Hepatic stellate cell (primary cell): ENCODE measurements at places on chromosomes 5 and 9.

- no peak for DNase-seq
Observed at GRCh38 chr9:99628285-99628684, 193.4 kb upstream of the NR4A3 start.

DNA sequence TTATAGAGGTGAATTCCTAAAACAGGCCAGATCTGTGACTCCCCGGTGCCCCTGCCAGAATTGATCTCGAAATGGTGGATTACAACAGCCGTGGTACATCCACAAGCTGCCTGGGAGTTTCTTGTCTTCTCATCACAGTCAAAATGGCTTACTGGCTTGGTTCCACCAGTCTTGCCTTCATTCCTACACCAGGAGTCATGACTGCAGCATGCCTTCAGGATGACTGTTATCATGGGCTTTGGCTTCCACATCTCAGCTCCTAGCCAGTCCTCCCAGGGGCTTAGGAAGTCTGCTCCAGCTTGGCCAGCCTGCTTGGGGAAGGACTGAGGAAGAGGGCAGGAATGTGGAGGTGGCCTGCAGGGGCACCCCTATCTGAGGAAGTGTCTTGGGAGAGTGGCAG is 132.9 kb upstream of the NR3C1 start:
- peak; percentile 77 for DNase-seq

DNA sequence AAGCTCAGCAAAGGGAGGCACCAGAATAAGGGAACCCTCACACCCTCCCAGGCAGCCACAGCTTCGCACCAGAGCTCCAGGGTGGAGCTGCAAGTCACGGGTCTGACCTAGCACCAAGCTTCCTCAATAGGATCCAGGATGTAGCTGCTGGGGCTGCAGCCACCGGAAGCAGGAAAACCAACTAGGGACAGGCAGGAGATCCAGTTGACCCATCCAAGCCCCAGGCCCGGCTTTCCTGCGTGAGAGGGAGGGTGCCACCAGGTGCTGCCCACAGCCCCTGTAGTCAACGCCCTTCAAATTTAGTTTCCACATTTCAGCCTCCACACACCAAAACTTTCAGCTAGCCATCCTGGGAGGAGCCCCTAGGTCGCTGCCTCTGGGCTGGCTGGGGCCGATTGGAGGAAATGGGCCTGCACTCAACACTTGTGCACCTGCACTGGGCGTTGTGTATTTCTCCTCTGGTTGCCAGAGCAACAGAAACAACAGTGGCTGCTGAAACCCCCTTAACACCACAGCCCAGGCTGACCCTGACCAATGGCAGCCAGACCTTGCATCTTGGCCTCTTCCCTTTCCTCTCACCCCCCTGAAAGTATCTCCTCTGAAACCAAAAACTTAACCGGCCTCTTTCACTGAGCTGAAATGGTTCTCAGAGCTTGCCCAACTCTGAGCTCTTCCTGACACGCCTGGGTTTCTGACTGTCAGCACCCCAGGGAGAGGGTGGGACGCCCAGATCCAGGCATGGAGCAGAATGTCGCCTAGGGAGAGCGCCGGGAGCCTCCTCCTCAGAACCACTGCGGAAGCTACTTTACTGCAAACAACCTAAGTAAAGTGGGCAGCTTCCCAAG is 226.5 kb upstream of the MAP3K1 start:
- no peak for DNase-seq

GRCh38 chr9:4558371-4558998 is 68.2 kb downstream of the SLC1A1 start:
- DNase-seq = no peak

GRCh38 chr9:14031060-14031414 is 282.9 kb downstream of the NFIB start:
- DNase-seq = no peak
